ENCODE measurements at places on chromosomes 16 and 17. TPM values are rescaled to one million over a fixed set of nuclear protein-coding genes. Genes with fewer than 3 reads are reported as not detected.

Gene ADGRG3
- not detected for total RNA-seq

Gene PIK3R6
- total RNA-seq: 0.71 TPM

Gene NPTX1
- total RNA-seq: 1.4 TPM

Gene AOC3
- total RNA-seq: 2.0 TPM

Gene PLCG2
- 8.3 TPM for total RNA-seq

Gene GABARAP
- total RNA-seq: 188 TPM

Gene ITGAD
- not detected for total RNA-seq

Gene SULT1A1
- total RNA-seq: 9.0 TPM

Gene GRAPL
- total RNA-seq: 3.5 TPM

Gene TBC1D26
- 0.24 TPM for total RNA-seq

Gene HSD3B7
- total RNA-seq: 2.2 TPM

Gene USP43
- total RNA-seq: 0.50 TPM

Gene BICDL2
- total RNA-seq: 0.40 TPM

Gene KCNJ12
- total RNA-seq: not detected

Gene CDH3
- total RNA-seq: 5.2 TPM

Gene HOXB9
- total RNA-seq: 1.4 TPM

Gene ARHGAP27
- total RNA-seq: 41.7 TPM

Gene CCL3
- total RNA-seq: 981 TPM

Gene TBC1D3L
- 14.8 TPM for total RNA-seq

Gene IRX6
- total RNA-seq: not detected

Gene SLC16A6
- 3.6 TPM for total RNA-seq

Gene HNF1B
- total RNA-seq: not detected

Gene PRSS33
- total RNA-seq: not detected

Gene RNF43
- total RNA-seq: 0.39 TPM

Gene SCPEP1
- 24.9 TPM for total RNA-seq

Gene OTOA
- not detected for total RNA-seq

Gene BRIP1
- 14.1 TPM for total RNA-seq

Gene NPIPA8
- total RNA-seq: 0.43 TPM

All from activated CD4-positive, alpha-beta memory T cell treated with anti-CD3 and anti-CD28 coated beads for 36 hours (primary cell).